Suppressor macrophage (primary cell): ENCODE measurements at places on chromosomes 1 and 21.
A peak's percentile ranks its signal among the peaks of the same experiment; 100 is the strongest.

GRCh38 chr1:232250838-232251237 lies 379.1 kb downstream of the SIPA1L2 start:
- DNase-seq: no peak

GRCh38 chr1:28663871-28664470 lies 4.6 kb upstream of the GMEB1 start:
- DNase-seq: no peak

DNA sequence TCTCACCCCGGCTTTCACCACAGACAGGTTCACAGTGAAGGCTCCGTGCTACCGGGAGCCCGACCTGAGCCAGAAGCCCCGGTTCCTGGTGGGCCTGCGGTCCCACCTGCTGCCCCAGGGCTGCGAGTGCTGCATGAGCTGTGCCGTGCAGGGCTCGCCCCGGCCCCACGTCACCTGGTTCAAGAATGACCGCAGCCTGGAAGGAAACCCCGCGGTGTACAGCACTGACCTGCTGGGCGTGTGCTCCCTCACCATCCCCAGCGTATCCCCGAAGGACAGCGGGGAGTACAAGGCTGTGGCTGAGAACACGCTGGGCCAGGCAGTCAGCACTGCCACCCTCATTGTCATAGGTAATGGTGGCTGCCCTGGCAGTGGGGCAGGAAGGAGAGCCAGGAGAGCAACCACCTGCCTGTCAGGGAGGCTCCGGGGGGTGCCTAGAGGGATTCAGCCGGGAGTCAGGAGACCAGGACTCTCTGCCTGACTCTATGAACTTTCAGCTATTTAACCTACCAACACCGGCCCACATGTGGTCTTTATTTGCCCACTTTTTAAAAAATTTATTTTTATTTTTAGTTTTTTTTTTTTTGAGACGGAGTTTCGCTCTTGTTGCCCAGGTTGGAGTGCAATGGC lies 36.4 kb downstream of the IGFN1 start:
- no peak for DNase-seq

DNA sequence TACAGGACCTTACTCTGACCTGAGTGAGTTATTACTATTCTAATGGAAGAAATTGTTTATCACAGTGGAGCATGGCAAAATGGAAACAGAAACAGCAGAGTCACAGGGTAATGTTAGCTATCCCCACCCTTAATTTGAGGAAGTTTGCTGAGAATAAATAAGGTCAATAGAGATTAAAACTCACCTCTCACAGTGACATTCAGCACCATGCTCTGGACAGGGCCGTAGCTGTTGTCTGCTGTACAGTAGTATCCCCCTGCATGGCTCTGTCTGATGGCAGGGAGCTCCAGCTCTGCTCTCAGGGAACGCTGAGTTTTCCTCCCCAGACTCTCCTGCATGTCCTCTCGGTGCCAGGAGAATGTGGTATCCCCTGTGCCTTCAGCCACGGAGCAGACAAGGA lies 11.9 kb downstream of the FCRL4 start:
- no peak for DNase-seq

GRCh38 chr21:18917622-18918021 lies 514.0 kb upstream of the TMPRSS15 start:
- no peak for DNase-seq

- DNase-seq: no peak
Observed at GRCh38 chr1:147651466-147651865, 18.9 kb downstream of the ACP6 start.

- peak; percentile 24 for DNase-seq
Observed at GRCh38 chr1:228850141-228851100, 115.1 kb downstream of the RHOU start.
